Activated CD4-positive, alpha-beta memory T cell treated with anti-CD3 and anti-CD28 coated beads, Interleukin-2, amount 10 ng/mL, durations not matched to agents 7 days and 5 days (primary cell): ENCODE measurements at places on chromosomes 4 and X. TPM values are rescaled to one million over a fixed set of nuclear protein-coding genes. Genes with fewer than 3 reads are reported as not detected.
A peak's percentile ranks its signal among the peaks of the same experiment; 100 is the strongest.

- no peak overlapping the region for H3K27ac ChIP-seq
- no peaks in the 10 kb centered on the region for H3K36me3 ChIP-seq
- peaks cover 8% of the 10 kb centered on the region for H3K27me3 ChIP-seq
- peak; percentile 58 for DNase-seq
These were observed 6.4 kb upstream of the FGG start for GRCh38 chr4:154618708-154619315.

DNA sequence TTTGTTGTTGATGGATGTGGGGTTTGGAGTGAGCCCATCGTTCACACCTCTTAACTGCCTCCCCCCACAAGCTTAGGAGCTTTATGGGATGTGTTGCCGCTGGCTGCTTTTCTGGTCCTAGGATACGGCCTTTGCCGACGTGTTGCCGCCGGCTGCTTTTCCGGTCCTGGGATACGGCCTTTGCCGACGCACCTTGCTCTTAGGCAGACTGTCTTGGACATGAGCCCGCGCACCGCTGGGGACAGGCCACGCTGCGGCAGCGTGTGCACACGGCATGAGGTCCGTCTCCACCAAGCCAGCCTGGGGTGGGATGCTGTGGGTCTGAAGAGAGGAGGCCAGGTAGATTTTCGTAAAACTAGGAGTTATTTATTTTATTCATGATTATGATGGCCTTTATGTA, 14.2 kb downstream of the RGS12 start:
- no peak overlapping the region for H3K4me3 ChIP-seq
- no peaks in the 10 kb centered on the region for H3K36me3 ChIP-seq
- H3K27ac ChIP-seq, result no peak overlapping the region
- peaks cover 4% of the 10 kb centered on the region for H3K27me3 ChIP-seq
- peaks cover 40% of the 10 kb centered on the region for H3K4me1 ChIP-seq

GRCh38 chr4:26842911-26843310, 17.7 kb upstream of the STIM2 start:
- H3K27me3 ChIP-seq, result peaks cover 9% of the 10 kb centered on the region
- peaks cover 5% of the 10 kb centered on the region for H3K4me1 ChIP-seq
- H3K27ac ChIP-seq, result no peak overlapping the region
- H3K36me3 ChIP-seq, result no peaks in the 10 kb centered on the region
- DNase-seq, result no peak

Gene CYLC1
- not detected for total RNA-seq

DNA sequence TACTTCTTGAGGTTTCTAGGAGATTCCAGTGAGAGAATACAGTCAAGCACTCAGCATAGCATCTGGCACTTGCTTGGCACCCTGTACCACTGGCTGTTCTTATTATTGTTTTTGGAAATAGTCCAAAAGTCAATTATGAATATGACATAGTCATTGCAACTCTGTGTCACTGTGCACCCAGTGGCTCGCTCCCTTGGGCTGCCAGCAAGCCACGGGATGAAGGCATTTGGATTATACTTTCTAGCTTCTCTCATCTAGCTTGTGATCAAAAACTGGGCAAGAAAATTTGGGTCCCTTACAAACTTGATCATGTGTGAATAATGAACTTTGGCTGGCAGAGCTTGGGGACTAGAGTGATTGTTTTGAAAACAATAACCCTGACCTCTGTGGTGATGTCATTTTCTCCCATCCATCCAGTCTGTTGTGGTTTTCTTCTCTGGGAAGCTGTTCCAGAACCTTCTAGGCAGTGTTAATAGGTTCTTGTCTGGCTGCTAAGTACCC, 32.7 kb upstream of the LIMCH1 start:
- no peak overlapping the region for H3K27ac ChIP-seq
- H3K36me3 ChIP-seq, result no peaks in the 10 kb centered on the region
- H3K27me3 ChIP-seq, result no peaks in the 10 kb centered on the region

- no peaks in the 10 kb centered on the region for H3K36me3 ChIP-seq
- H3K4me1 ChIP-seq, result peaks cover 23% of the 10 kb centered on the region
- H3K4me3 ChIP-seq, result no peak overlapping the region
- peak overlapping the region; percentile 42 for H3K27ac ChIP-seq
- no peak for DNase-seq
These were observed 10.6 kb upstream of the GPR174 start for GRCh38 chrX:79133904-79134303.

DNA sequence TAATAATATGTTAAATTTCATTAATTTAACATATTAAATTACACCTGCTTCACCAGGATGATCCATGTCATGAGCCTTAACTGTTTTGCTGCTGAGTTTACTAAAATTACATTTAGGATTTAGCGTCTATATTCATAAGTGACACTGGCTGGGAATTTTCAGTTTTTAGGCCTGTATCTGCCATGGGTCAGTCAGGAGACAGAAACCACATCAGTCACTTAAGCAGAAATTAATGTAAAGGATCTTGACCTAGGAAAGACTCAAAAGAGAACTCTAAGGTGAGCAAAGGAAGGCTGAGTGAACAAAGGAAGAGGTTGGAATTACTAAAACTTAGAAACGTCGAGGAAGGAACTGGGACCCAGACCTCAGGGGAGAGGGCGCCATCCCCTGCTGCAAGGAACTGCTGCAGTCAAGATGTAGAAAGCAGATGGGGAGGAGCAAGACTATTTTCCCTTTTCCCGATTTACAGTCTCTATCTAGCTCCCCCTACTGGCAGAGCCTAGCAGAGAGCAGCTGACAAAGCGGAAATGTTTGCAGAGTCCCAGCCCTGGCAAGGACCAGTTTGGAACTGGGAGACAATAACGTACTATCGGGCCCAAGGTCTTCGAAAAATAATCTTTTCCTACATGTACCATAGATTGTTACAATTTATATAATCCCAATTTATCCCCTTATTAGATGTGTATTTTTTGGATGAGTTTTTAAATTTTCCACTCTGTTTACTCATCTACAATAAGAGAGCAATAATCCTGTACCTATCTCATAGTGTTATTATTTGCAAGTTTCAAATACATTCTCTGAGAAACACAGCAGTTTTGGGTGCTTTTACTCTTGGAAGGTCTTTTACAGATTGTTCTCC, 22.6 kb upstream of the RBBP7 start:
- H3K27me3 ChIP-seq, result peaks cover 8% of the 10 kb centered on the region
- H3K27ac ChIP-seq, result no peak overlapping the region
- no peaks in the 10 kb centered on the region for H3K36me3 ChIP-seq

DNA sequence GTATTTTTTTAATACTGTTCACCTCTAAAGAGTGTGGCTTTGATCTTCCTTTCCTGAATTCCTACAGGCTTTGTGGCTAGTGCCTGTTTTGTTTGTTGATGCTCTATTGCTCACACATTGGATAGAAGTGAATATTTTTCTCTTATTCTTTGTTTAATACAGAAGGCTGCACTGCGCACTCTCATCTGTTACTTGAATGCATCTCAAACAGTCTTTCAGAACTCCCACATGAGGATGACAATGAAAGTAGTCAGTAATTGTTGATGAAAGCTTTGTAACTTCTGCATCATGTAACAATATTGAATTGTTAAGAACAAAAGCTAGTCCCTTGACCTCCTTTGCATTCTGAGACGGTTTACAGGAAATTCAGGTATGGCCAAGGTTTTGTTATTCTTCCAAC, 29.1 kb upstream of the GALNT7 start:
- H3K27me3 ChIP-seq, result peaks cover 3% of the 10 kb centered on the region
- H3K36me3 ChIP-seq, result no peaks in the 10 kb centered on the region
- H3K27ac ChIP-seq, result no peak overlapping the region
- no peak overlapping the region for H3K4me3 ChIP-seq
- no peak for DNase-seq
